ENCODE measurements at places on chromosomes 11 and 22.
A peak's percentile ranks its signal among the peaks of the same experiment; 100 is the strongest.

DNA sequence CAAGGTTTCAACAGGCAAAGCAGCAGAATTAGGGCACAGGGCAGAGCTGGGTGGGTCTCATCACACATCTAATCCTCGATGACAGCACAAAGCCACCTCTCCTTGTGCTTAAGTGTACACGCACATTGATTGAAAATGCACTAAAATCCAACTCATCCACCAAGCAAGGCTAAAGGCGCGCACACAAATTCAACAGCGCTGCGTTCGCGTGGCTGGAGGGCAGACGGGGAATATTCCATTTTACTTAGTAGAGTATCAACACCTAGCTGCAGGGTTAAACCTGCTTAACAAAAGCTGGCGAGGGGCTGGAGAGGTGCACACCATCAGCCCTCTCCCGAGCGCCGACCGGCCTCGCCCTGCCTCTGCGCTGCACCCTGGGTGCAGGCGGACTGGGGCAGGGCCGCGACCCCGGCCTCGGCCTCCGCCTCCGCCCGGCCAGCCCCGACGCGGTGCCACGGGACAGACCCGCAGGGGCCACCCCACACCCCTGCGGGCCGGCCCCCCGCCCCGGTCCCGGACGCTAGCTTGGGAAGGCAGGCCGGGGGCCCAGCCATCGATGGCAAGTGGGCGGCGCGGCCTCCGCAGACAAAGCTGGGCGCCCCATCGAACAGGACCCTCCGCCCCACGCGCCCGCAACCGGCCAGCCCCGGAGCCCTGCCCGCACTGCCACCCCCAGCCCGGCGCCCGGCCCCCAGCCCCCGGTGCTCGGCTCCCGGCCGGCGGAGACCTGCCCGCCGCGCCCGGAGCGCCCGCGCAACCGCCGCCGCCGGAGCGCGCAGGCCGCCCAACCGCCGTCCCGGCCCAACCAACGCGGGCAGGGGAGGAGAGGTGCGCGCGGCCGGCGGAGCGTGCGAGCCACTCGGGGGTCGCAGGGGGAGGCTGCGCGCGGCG is 929 bp downstream of the PRDM10 start:
- DNase-seq: no peak

DNA sequence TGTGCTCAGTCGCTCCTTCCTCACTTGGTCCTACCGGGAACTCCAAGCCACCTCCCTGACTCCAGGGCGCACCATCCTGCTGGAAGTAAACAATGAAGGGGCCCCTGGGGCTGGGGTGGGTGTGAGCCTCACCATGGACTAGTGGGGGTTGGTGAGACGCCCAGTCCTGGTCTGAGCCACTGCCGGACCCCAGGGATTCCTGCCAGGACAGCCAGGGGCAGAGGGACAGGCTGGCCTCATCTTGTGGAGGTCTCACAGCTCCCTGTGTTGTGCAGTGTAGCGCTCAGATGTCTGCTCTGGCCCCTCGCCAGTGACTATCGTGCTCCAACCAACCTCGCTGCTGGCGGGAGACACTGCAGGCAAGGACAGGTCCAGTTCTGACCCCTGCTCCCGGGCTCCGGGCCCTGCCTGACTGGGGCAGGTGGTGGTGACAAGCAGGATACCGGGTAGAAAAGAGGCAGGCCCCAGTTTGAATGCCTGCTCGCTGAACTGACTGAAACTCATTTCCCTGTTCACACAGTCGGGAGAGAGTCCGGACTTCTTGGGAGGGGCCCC is 1021.4 kb downstream of the BRD1 start:
- no peak for DNase-seq

- no peak for DNase-seq
These were observed 3.2 kb downstream of the TPST2 start for GRCh38 chr22:26586556-26587325.

GRCh38 chr11:119540370-119541125 is 117.6 kb upstream of the THY1 start:
- DNase-seq: no peak

GRCh38 chr22:31327806-31328543 is 18.2 kb downstream of the PATZ1 start:
- no peak for DNase-seq

GRCh38 chr11:132245403-132246385 is 875.3 kb downstream of the NTM start:
- no peak for DNase-seq

DNA sequence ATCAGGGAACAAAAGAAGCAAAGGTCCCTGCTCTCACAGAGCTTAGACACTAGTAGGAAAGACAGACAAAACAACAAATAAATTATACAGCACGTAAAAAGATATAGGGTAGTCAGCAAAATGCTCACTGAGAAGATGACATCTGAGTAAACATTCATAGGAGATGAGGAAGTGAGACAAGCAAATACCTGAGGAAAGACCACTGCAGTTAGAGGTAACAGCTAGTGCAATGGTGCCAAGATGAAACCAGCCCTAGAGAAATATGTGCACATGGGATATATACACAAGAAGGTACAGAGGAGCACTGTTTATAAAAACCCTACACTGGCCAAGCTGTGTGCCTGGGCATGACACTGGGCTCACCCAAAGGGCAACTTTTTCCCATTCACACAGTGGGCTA is 9.8 kb downstream of the CYP2R1 start:
- DNase-seq: no peak

GRCh38 chr11:48033918-48034341 is 53.6 kb downstream of the PTPRJ start:
- no peak for DNase-seq

- DNase-seq: no peak
These were observed 136.5 kb downstream of the TRIM29 start for GRCh38 chr11:120001178-120002090.

GRCh38 chr11:7635137-7635536 is 38.2 kb downstream of the CYB5R2 start:
- no peak for DNase-seq

DNA sequence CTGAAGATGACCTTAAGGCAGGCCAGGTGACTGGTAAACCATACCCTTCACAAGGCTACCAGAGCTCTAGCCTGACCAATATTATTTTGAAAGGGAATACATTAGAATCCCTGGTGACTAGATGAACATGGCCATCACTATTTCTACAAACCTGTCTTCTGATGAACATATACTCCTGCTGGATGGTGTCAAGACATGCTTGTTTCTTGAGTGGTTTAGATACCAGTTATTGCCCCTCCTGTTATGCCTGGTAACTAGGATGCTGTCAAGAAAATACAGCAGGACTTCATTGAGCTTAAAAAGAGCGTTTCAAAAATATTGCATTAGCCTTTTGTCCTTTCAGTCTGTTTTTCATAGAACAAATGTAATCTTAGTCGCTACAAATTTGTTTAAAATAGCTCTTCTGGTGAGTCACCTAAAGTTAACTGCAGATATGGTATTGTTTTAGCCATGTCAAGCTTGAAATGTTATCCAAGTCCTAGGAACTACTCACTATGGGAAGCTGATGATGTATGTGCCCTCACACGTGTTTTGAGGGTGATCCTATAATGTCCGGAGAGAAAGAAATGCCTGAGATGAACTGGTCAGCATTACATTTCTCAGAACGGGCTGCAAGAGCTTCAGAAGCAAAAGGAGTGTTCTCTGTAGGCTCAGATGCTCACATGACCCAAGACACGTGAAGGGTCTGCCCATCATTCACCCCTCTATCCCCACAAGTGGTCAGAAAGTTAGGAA is 20.6 kb downstream of the ADM start:
- no peak for DNase-seq

DNA sequence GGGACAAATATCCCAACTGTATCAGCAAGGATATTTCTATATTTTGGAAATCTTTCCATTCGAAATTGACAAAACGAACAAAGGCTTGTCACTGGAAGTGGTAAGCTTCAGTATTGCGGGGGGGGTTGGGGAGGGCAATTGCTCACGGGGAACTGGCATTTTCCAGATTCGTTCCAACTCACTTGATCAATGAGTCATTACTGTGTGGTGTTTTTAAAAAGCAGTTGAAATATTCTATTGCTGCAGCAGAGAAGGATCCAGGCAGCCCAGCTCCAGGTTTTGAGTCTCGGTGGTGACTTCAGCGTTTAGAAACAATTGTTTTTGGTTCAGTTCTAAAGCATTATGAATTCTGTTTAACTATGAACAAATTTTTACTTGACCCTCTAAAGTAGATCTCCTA is 33.8 kb upstream of the FBLN1 start:
- no peak for DNase-seq

GRCh38 chr11:69010361-69010891 is 2.6 kb downstream of the MRGPRF start:
- DNase-seq: no peak

GRCh38 chr11:69468221-69468620 is 13.2 kb upstream of the LINC01488 start:
- no peak for DNase-seq

DNA sequence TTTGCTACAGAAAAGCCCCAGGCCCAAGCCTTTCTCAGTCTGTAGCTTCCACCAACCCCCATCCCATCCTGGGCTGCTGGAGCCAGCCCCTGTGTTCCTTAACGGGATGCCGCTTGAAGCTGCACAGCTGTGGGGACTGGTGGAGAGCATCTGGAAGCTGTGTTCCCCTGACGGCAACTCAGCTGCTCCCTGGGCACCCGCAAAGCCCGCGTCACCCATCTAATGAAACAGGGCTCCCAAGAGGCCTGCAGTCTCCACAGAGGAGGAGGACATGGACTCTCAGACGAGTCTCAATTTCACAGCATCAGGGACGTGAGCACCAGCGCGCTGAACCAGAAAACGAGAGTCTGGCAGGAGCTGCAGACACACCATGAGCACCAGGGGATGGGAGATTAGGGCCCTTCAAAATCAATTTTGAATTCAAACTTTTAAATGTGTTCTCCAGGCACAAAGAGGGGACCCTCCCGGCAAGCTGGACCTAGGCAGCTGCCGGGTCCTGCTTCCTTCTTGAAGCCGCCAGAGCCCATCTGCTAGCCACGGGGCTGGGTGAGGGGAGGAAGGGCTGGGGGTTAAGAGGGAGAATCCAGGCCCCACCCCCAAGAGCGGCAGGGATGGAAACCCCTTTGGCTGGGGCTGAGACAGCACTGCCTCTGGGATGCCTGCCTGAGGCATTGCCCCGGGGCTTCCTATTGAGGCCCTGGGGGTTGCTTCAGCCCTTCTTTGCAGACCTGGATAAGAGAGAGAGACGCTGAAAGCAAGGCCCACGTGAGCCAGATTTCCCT is 21.0 kb downstream of the LMO1 start:
- DNase-seq: no peak

DNA sequence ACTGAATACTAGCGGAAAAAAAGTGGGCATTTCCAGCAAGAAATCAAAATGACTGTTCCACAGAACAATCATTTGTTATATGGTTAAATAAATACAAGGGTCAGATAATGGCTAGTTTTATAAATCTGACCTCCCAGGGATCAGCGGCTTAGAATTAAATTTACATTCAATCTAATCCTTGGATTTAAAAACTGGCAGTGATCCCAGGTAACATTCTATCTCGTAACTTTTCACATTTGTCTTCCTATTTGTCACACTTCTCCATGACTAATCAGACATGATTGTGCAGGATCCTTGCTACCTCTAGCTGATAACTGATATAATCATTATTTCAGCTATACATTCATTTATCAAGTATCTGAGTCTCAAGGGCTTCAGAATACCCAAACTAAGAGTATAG is 2.9 kb upstream of the MMP3 start:
- no peak for DNase-seq

DNA sequence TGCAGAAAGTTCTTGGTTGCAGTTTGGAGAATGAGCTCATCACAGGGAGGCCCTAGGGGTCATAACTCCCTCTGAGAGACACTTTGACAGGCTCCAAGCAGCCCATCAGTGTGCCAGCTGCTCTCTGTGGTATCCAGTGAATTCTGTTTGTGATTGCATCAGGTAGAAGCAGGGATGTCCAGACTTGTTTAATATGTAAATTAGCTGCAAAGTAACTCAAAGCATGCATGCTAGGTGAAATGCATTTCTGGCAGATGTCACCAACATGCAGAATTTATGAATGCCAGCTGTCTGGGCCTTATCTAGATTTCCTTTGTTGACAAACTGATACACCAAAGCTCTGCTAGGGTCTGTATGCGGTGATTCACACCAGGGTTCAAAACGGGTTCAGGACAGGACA is 123.6 kb upstream of the MTNR1B start:
- no peak for DNase-seq

DNA sequence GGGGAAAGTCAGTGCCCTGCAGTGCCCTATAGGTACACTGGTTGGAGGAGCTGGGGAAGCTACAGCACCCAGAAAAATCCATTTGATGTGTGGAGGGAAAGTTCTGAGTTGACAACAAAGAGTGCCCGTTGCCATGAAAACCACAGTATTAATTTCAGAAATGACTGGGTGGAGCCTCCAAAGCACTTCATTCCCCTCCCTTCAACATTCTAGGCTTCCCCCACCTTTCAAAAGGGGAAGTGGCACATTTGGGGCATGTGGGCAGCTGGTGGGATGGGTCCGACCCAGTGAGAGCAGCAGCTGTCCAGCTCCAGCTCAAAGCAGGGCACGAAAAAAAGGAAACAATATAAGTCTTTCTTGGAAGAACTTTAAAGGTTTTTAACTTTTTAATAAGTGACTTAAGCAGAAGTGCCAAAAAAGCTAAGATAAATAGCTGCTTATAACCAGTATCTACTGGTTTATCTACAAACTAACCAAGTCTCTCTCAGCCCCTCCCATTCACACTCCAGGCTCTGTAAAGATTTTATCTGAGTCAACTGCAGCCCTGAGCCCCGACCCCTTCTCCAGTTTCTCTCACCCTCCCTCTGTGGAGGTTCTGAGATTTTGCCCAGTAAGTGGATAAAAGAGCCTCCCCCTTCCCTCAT is 9.0 kb upstream of the AHNAK start:
- no peak for DNase-seq

DNA sequence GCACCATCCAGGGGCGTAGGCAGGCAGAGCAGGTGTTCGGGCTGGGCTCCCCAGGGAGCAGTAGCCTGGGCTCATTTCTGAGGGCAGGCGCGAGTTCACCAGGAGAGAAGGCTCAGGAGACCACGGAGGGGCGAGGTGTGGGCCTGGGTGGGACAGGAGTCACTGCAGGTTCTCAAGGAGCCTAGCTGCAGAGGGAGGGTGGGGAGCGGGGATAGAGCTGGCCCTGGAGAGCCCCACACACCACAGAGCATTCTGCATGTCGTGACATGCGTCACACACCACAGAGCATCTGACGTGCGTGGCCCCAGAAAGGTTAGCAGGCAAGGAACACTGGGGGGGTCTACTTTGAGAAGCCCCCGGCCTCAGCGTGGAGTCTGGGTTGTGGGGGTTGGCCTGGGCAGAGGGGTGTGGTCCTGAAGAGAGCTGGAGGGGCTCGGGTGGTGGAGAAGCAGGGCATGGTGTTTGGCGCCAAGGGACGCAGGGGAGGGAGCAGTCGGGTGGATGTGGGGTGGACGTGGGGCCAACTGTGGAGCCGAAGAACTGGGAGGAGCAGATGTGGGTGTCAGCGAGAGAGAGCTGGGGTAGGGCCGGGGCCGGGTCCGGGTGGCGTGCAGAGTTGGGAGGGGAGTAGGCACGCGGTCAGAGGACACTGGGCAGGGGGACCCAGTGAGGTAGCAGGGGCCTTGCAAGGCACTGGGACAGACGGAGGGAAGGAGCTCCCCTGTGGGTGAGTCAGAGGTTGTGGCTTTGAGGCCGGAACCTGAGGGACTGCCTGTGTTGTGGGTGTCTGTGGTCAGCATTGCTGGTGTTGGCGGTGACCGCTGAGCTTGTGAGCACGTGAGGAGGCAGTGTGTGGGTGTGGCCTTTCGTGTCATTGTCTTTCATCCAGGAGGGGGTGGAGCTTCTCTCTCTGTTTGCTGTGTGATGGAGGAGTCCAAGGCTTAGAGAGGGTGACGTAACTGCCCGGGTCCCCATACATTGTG is 25.5 kb downstream of the CTTN start:
- DNase-seq: peak; percentile 46

- DNase-seq: no peak
These were observed 685.4 kb downstream of the BRD1 start for GRCh38 chr22:49142296-49142695.

GRCh38 chr11:74397501-74398243 is 561 bp downstream of the PGM2L1 start:
- no peak for DNase-seq

Data from GM19239 (cell line).